ENCODE measurements at places on chromosomes 2 and 18. TPM values are rescaled to one million over a fixed set of nuclear protein-coding genes. Genes with fewer than 3 reads are reported as not detected.

TCF23 gene
- not detected for total RNA-seq

REG3A gene
- total RNA-seq: not detected

MREG gene
- total RNA-seq: 16.9 TPM

MDH1B gene
- 3.7 TPM for total RNA-seq

BARD1 gene
- 19.3 TPM for total RNA-seq

MFSD6 gene
- 18.6 TPM for total RNA-seq

GRCh38 chr18:21064347-21064746 lies 47.3 kb downstream of the ROCK1 start:
- DNase-seq: no peak

DNA sequence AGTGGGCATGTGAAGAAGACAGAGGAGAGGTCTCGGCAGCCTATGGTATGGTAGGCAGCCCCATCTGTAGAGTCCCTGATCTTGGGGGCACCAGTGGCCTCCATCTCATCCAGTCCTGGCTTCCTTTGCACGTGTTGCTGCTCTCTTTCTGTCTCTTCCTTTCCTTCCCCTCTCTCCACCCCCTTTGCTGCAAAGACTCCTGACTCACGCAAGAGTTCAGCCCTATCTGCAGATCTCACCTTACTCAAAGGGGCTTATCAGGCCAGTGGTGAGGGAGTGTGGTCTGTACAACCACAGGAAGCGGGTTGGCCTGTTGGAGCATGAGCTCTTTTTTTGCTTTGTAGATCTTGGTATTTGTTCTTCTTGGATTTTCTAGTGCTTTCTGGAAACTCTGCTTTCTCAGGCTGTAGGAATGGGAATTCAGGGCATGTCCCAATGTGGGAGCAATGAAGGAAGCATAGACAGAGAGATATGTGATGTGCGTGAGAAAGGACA lies 14.6 kb upstream of the NT5DC4 start:
- DNase-seq: no peak

DNA sequence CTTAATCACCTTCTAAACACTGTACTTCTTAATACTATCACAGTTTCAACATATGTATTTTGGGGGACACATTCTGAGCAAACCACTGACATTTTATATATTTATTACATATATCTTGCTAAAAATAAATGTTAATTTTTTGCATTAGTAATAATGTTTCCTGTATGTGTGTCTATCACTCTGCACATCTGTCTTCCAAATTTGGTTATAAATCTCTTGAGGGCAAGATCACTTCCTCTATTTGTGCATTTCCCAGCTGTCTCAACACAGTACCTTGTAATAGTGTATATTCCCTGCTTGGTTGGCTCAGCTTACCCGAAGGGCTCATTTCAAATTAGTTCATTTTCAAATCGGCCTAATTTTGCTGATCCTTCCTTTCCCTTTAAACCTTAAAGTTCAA lies 617.1 kb upstream of the GYPC start:
- no peak for DNase-seq

DNA sequence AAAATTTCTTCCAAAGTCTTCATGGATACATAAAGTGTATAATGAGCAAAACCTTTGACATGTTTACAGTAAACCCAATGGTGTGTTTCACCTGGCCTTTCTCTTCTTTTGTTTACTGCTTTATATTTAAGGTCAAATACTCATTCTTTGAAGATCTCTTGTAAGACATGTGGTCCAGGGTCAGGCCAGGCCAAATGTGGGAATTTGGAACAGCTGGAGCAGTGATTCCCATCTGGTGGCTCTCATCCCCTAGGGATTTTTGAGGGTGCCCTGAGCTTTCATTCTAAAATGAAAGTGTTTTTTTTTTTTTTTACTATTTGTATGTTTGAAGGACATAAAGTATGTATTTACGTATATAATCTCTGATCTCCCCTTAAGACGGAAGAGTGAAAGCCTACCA lies 13.8 kb upstream of the MGAT5 start:
- DNase-seq: no peak

GRCh38 chr2:98127229-98127989 lies 40.4 kb downstream of the VWA3B start:
- no peak for DNase-seq

- no peak for DNase-seq
Measured at GRCh38 chr18:56727399-56727798, 76.2 kb downstream of the WDR7 start.

DNA sequence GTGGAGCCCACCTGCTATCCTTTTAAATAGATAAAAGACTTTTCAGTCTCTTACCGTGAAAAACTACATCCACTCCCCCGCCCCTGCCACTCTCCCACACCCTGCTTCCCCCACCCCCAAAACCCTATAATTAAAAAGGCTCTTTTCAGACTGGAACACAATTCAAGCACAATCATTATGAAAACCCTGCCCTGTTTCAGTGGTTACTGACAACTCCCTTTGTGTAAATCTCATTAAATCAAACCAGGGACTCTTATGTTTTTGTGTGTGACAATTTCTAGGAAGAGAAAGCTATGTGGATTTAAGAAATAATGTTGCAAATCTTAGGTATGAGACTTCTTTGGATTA lies 21.0 kb upstream of the ZNF532 start:
- no peak for DNase-seq

GRCh38 chr18:52310651-52311050 lies 29.3 kb upstream of the DCC start:
- DNase-seq: no peak

- no peak for DNase-seq
Measured at GRCh38 chr18:40055262-40055661, 1899.8 kb upstream of the PIK3C3 start.

DNA sequence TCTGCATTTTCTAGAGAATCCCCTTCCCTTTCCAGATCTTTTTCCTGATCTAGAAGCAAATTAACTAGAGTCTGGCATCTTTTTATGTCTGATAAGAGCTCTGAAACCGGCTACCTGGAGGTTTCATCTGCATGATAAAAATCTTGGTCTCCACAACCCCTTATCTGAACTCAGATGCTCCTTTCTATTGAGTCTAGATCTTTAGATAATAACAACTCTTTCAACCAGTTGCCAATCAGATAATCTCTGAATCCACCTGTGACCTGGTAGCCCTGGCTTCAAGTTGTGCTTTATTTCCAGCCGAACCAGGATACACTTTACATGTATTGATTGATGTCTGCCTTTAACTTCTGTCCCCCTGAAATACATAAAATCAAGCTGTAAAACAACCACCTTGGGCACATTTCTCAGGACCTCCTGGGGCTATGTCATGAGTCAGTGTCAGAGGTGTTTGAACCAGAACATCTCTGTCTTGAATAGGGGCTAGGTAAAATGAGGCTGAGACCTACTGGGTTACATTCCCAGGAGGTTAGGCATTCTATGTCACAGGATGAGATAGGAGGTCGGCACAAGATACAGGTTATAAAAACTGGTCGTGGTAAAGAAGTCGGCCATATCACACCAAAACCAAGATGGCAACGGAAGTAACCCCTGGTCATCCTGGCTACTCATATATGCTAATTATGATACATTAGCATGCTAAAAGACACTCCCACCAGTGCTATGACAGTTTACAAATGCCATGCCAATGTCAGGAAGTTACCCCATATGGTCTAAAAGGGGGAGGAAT lies 20.8 kb downstream of the RALBP1 start:
- no peak for DNase-seq

DNA sequence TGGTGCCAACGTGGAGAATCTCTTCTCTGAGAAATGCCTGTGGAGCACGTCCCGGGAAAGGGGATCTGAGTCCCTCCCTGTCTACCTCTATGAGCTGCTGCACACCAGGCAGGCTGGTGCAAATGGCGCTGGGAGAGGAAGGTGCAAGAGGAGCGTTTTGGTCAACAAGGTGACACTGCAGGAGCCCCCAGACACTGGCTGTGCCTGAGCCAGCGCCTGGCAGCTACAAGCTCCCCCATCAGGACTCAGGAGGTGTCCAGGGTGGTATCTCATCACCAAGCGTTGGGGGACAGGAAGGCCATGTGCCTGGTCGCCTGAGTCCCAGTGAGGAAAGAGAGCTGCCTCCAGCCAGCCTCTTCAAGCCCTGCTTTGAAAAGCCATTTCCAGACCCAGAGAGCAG lies 173.4 kb downstream of the TNS1 start:
- DNase-seq: no peak

- DNase-seq: no peak
Measured at GRCh38 chr2:149661844-149662243, 74.3 kb upstream of the MMADHC start.

- no peak for DNase-seq
Measured at GRCh38 chr2:68379184-68379708, 14.2 kb downstream of the PLEK start.

DNA sequence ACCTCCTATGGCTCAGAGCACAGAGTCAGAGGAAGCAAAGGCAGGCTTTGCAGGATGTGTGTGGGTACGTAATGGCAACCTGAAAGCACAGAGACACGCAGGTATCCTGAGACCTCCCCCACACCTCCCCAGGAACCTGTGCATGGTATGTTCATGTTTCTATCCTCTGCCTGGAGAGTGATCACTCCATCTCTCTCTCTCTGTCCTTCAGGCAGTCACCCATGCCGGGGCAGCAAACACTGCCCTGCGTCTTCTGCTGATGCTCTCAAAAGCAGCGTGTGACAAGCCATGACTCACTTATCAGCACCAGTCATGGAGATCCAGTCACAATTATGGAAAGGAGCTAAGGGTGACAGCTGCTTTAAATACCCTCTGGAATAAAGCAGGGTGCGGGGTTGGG lies 52.7 kb downstream of the PDCL3 start:
- no peak for DNase-seq

DNA sequence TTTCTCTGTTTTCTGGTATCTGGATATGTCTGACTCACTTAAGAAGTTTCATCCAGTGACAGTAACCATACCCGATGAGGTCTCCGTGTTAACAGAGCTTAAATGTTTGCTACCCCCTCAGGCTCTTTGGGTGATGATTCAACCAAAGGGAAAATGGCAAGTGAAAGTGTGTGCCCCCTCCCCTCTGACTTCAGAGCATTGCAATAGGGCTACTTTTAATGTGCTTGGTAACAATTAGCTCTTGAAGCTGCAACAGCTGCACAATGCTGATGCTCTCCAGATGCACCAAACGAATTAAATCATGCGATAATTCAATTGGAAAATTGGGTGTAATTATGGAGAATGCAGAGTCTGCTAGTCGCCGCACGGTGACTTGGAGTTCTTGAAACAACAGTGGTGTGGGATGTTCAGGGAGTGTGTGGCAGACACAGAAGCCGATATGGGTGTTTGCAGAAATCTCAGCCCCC lies 270.7 kb downstream of the ALK start:
- DNase-seq: no peak

- DNase-seq: no peak
Measured at GRCh38 chr2:20447437-20448245, 767 bp downstream of the RHOB start.

DNA sequence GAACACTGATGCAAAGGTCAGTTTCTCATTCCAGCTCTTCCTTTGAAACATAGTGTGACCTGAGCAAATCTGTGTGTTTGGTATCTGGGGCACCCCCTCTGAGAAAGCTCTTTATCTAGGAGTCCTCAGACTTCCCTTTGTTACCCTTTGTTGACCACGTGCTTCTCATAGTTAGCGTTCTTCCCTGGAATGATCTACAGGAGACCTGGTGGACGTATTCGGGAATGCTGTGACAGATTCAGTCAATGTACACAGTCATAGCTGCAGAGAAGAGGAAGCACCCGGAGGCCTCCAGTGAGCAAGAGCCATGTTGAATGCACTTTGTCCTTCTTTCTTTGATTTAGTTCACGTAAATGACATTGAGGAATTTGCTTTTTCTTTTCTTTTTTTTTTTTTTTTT lies 10.7 kb upstream of the CHMP1B start:
- DNase-seq: no peak

DNA sequence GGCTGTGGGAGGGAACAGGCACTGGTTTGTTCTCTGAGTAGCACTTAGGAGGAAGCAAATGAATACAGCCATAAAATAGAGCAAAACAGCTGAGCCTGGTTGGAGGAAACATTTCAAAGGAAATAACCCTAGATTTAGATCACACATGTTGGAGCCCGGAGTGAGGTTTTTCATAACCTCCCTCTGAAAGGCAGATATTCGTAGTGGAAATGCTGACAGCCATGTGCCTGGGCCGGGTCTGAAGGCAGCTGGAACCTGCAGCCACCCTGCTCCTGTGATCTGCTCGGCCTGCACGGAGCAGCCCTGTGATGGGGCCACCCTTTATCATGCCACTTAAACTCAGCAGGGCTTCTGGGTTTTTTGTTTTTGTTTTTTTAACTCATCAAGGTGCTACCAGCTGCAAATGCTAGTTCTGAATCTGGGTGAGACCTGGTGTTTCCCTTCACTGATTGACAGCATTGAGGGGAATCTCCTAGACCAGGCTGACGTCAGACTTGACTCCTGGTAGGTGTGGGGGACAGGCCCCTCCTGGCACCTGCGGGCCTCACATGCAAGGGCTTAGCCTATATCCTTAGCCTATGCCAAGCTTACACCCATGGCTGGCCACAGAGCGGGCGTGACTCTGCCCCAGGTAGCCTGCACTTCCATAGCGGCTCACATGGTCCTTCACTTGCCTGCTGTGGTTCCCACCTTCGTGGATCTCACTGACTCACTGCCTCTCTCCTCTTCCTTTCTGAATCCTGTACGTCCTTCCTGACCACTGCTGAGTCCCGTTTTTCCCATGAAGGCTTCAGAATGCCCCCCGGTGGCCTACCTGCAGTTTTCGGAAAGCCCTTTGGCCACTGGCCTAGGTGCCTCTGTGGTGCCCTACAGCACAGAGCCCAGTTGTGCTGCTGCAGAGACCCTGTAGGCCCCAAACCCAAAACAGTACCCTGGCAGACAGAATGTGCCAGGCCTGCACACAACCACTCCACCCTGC lies 217.3 kb downstream of the SEPTIN10 start:
- no peak for DNase-seq

DNA sequence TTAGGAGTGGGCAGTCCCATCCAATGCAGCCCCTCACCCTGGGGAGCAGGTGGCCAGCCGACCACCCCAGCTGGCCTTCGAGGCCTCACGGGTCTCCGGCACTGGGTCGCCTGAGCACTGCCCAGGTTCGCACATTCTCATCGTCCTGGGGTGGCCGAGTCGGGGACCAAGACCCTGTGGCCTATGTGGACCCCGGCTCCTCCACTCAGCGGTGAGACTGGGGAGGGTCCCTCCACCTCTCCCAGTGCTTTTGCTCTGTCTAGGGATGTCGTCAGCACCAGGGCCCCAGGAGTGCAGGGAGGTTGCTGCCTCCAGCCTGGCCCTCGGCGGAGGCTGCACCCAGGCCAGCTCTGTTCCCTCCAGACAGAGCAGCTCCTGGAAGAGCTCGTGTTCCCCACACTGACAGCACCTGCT lies 89.6 kb downstream of the TPO start:
- DNase-seq: no peak

DNA sequence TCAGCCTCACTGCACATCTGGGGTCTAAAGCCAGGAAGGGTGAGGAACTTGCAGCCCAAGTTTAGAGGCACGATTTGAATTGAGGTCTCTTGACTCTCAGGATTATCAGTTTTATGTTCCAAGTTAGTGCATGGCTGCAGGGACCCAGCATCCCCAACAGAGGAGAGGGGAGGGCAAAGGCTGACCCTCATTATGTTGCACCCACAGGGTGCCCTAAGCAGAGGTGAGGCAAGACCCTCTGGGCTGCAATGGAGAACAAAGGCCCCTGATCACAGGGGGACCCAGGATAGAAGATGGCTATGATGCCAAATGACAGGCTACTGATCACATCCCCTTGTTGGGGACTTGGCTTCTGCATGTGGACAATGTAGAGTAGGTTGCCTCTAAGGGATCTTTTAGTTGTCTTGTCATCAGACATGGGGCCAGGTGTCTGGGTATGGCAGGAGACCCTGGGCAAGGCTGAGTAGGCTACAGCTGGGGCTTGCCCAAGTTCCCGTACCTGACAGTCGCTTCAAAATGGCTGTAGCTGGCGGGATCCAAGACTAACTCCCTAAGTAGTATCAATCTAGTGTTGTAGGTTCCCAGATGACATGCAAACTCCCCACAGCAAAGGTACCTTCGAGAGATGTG lies 4.5 kb upstream of the GDF7 start:
- no peak for DNase-seq

Data from HCT116 (cell line).